ENCODE measurements at places on chromosomes 4 and X. TPM values are rescaled to one million over a fixed set of nuclear protein-coding genes. Genes with fewer than 3 reads are reported as not detected.

The HPF1 gene
- 32.0 TPM for total RNA-seq

The SPATA4 gene
- 0.56 TPM for total RNA-seq

The OTC gene
- total RNA-seq = not detected

The PNCK gene
- not detected for total RNA-seq

The RAI2 gene
- not detected for total RNA-seq

The DGKQ gene
- total RNA-seq = 2.4 TPM

The CTAG2 gene
- 4.2 TPM for total RNA-seq

The CCDC120 gene
- 2.5 TPM for total RNA-seq

The SSX2B gene
- total RNA-seq = not detected

The ADAM29 gene
- not detected for total RNA-seq

The DUSP21 gene
- not detected for total RNA-seq

The SORBS2 gene
- not detected for total RNA-seq

The F11 gene
- total RNA-seq = 0.42 TPM

The GCNA gene
- total RNA-seq = 0.48 TPM

The H2BW2 gene
- not detected for total RNA-seq

The S100P gene
- total RNA-seq = 0.13 TPM

The TMEM129 gene
- total RNA-seq = 18.6 TPM

The RHOXF1 gene
- not detected for total RNA-seq

The CYSLTR1 gene
- 0.36 TPM for total RNA-seq

The CHIC1 gene
- 10.6 TPM for total RNA-seq

The NHSL2 gene
- not detected for total RNA-seq

The SLC16A2 gene
- total RNA-seq = 46.0 TPM

The WFS1 gene
- 15.6 TPM for total RNA-seq

The ALB gene
- total RNA-seq = not detected

The TLR10 gene
- total RNA-seq = not detected

The EPGN gene
- not detected for total RNA-seq

The AKAP4 gene
- not detected for total RNA-seq

The AIMP1 gene
- total RNA-seq = 32.6 TPM

The FAM241A gene
- 0.08 TPM for total RNA-seq

The MAGIX gene
- 0.53 TPM for total RNA-seq

The CT47C1 gene
- not detected for total RNA-seq

The SGCB gene
- 40.4 TPM for total RNA-seq

The EXOC1 gene
- 29.0 TPM for total RNA-seq

The TMEM154 gene
- total RNA-seq = 0.33 TPM

The UGT2A3 gene
- total RNA-seq = not detected

The TKTL2 gene
- not detected for total RNA-seq

The HTT gene
- 24.3 TPM for total RNA-seq

The TLR3 gene
- not detected for total RNA-seq

The ATP1B4 gene
- not detected for total RNA-seq

The MAGEB1 gene
- 15.6 TPM for total RNA-seq

The CFAP47 gene
- not detected for total RNA-seq

The RHOH gene
- not detected for total RNA-seq

The PLS3 gene
- total RNA-seq = 412 TPM

The ADGRG2 gene
- 0.13 TPM for total RNA-seq

The HTN3 gene
- total RNA-seq = not detected

The CC2D2A gene
- total RNA-seq = 10.1 TPM

The RIBC1 gene
- 0.33 TPM for total RNA-seq

The TEX13D gene
- not detected for total RNA-seq

The GAB3 gene
- 0.03 TPM for total RNA-seq

The NOX1 gene
- total RNA-seq = not detected

The IGBP1 gene
- total RNA-seq = 66.4 TPM

The SORCS2 gene
- total RNA-seq = 1.4 TPM

The IL21 gene
- total RNA-seq = not detected

The ARHGAP36 gene
- not detected for total RNA-seq

The MMGT1 gene
- 24.2 TPM for total RNA-seq

The SH3BP2 gene
- total RNA-seq = 22.0 TPM

All from SJCRH30 (cell line).